ENCODE measurements at places on chromosomes 3 and 15.
A peak's percentile ranks its signal among the peaks of the same experiment; 100 is the strongest.

DNA sequence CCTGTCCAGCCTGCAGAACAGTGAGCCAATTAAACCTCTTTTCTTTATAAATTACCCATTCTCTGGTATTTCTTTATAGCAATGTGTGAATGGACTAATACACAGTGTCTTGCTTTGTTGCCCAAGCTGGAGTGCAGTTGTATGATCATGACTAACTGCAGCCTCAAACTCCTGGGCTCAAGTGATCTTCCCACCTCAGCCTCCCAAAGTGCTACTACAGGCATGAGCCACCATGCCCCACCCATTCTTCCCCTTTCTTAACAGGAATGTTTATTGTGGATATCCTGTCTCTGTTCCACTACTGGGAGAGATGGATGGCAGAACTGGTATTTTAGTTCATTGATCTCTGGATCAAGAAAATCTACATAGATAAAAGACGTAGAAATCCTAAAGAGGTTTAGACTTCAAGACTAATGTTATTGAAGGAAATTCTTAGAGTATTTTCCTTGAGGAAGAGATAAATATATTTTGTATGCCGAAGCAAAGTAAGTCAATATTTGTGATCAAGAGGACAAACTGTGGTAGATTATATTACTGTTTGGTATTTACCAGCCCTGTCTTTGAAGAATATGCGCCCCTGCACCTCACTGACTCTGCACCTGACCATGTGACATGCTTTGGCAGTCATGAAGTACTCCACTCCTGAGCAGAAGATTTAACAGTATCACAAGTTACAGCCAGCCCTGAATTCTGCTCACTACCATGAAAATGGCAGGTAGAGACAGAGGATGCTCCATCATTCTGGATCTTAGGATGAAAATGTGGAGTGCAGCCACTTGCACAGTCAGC, 42.9 kb downstream of the UACA start:
- DNase-seq: no peak

DNA sequence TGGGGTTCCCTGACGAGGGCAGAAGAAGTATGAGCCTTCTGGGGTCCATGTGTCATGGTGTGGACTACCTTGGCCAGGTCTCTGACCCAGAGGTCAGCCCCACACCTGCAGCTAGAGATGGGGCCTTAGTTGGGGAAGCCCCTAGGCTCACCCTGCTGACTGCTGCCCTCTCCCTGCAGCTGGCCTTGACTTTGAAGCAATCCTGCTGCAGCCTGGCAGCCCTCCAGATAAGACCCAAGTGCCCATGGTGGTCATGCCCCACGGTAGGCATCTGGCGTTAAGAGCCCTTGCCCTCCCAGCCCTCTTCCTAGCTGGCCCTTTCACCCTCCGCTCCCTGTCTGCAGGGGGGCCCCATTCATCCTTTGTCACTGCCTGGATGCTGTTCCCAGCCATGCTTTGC, 7.4 kb downstream of the APEH start:
- DNase-seq: no peak

DNA sequence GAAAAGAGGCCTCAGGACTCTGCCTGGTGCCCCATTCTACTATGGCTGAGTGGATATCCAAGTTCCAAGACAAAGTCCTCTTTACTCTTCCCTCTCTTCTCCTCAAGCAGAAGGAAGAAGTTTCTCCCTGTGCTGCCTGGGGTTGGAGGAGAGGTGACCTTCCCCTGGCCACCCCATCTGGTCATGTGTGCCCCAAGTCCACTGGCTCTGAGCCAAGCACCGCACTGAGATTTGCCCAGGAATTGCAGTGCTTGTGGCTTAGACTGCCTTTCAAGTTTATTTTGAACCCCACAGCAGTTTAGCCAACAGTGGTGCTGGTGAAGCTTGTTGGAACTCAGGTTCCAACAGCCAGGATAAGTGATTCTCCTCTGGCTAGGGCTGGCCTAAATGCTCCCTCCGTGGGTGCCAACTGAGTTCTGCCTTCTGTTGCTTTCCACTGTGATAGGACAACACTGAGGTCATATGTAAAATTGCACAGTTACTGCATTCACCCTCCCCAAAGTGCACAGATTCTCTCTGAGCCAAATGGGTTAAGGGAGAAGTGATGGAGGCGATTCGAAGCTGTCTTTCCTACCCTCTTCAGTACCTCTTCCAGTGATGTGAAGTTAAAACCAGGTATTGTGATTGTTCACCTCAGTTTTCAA, 69.9 kb downstream of the TMCO5A start:
- no peak for DNase-seq

- no peak for DNase-seq
Measured at GRCh38 chr3:101159478-101159877, 160.9 kb downstream of the IMPG2 start.

DNA sequence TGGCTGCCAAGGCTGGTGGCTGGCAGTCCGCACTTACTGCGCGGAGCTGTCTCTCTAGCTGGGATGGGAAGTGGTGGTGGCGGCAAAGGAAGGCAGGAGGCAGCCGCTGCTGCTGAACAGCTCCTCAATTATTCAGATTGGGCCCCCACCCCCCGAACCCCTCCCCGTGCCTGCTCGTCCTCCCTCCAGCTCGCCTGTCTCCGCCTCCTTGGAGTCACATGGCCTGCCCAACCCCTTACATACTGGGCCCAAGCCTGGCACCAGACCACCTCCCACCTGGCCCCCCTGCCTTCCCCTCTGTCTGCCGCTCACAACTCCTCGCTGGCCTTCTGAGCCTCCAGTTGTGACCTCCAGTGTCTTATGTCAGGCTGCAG, at the start of gene SLC7A14:
TSS of gene SLC7A14 (minus strand) at position 139 of the 374 bp plus-strand sequence. CDS start 59,139 bp downstream, outside the sequence.
- peak; percentile 74 for DNase-seq

GRCh38 chr3:62803276-62803675, 71.9 kb downstream of the CADPS start:
- no peak for DNase-seq

GRCh38 chr3:22724420-22724819, 478.7 kb upstream of the UBE2E2 start:
- DNase-seq: no peak

- no peak for DNase-seq
Measured at GRCh38 chr3:64872345-64872744, 184.5 kb upstream of the ADAMTS9 start.

- peak; percentile 71 for DNase-seq
Measured at GRCh38 chr15:90221246-90221900, 12.4 kb downstream of the CIB1 start.
